ENCODE measurements at places on chromosomes 6 and 20.

- DNase-seq = no peak
Observed at GRCh38 chr6:85684809-85685171, 42.1 kb upstream of the SYNCRIP start.

DNA sequence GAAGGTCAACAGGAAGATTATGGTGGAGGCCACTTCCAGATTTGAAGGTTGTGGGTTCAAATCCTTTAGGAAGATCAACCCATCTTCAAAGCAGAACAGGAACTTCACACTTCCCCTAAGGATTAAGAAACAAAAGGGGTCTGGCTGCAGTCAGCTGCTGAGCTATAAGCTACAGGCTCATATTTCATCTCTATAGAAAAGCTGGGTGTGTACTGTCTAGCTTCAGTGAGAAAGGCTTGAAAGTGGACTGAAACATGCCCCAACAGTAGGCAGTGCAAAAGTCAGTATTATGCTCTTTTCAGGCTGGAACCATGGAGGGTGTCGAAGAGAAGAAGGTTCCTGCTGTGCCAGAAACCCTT is 60.1 kb upstream of the SPDEF start:
- DNase-seq = no peak

GRCh38 chr6:34247481-34248197 is 1.2 kb downstream of the SMIM29 start:
- no peak for DNase-seq

DNA sequence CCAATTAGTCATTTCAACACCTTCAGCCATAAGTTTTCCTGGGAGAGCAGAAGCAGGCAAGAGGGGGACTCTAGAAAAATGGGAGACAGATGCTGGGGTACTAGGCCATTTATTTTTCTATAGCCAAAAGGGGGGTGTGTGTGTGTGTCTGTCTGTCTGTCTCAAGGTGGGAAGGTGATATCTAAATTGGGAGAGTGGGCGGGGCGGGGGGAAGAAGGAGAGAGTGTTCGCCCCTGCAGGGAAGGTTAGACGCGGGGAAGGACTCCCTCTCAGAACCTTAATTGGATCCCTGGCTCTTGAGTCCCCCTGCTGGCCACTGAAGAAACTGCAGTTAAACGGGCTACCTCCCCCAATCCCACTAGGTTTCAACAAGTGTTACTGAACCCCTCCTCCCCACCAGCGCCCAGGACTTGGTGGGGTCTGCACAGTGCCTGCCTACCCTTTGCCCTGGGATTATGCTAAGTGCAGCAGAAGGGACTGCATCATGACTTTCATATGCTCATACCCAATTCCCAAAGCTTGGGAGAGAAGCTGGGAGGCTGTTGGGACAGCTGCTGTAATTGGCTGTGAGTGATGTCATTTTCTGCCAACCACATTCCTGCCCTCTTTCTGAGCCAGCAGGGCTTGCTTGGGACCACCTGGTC is 45.8 kb downstream of the FOXP4 start:
- DNase-seq = peak; percentile 76

- no peak for DNase-seq
Observed at GRCh38 chr6:99187429-99187828, 162.0 kb downstream of the FAXC start.

GRCh38 chr6:55666606-55667225 is 87.7 kb upstream of the HMGCLL1 start:
- DNase-seq = no peak

DNA sequence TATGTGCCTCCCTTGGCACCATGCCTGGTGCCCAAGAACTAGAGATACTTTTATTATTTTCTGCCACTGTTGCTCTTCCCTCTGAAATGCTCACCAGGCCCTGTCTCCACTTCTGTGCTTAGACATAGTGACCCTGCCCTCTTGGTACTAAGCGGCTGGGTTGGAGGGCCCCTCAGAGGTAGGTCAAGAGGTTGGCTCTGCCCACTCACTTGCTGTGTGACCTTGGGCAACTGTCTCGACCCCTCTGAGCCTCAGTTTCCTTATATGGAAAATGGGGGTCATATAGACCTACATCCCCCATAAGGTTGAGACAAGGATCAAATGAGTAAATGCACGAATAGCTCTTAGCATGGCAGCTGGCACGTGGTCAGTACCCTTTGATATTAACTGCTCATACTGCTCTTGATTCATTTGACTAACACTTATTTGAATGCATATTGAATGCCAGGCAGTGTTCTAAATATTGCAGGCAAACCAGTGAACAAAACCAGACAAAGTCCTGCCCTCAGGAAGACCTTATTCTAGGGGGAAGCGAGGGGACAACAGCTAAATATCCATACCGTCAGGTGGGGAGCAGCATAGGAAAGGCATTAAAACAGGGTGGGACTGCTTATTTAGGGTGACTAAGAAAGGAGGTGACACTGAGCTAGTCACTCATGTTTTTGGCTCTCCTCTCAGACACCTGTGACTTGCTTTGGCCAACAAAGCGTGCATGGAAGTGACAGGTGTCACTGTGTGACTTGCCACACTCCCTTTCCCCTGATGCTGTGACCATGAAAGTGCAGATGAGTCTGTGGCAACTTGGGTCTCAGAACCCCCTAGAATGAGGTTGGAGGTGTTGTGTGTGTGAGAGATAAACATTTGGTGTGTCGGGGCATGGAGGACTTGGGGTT is 14.3 kb upstream of the SPO11 start:
- DNase-seq = no peak

DNA sequence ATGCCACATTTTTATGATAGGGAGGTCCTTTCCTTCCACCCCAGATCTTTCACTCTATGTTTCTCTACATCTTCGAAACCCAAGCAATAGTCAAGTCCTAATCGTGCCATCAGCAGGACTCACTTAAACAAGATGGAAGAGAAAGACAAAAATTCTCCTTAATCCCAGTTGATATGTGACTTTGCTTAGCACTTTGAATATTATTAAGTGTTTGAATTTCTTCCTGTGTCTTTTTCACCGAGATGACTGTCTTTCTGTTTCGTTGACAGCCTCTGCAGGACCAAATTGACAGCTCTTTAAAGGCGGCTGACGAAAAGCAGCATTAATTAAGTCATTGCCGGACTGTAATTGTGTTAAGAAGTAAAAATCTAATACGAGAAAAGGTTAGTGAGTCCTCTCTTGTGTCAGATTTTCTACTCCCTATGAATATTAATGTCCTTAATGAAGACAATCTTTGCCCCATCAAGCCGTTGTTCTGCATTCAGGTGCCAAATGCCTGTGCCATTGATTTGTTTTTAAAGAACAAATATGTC is 208.8 kb upstream of the TSHZ2 start:
- no peak for DNase-seq

- no peak for DNase-seq
Observed at GRCh38 chr20:35489717-35490116, 34.3 kb downstream of the CEP250 start.

GRCh38 chr6:10409233-10409721 is 5.6 kb downstream of the TFAP2A start:
- DNase-seq = no peak

DNA sequence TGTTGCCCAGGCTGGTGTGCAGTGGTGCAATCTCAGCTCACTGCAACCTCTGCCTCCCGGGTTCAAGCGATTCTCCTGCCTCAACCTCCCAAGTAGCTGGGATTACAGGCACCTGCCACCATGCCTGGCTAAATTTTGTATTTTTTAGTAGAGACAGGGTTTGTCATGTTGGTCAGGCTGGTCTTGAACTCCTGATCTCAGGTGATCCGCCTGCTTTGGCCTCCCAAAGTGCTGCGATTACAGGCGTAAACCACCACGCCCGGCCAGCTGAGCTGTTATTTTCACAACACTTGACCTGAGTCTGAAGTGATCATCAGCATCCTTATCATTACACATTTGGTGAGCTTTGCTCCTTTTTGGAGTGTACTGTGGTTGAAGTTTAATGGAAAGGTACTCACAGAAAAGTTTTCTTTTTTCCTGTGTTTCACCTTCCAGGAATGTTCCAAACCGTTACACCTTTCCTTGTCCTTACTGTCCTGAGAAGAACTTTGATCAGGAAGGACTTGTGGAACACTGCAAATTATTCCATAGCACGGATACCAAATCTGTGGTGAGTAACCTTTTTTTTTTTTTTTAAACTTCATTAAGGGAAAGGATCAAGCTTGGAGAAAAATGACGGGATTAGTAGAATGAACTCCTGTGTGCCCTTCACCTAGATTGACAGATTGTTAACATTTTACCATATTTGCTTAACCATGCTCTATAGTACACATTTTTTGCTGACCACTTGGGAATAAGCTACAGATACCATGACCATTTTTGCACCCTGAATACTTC is 9.7 kb downstream of the RNF114 start:
- DNase-seq = no peak

GRCh38 chr6:88919032-88919431 is 44.4 kb downstream of the RNGTT start:
- DNase-seq = no peak

GRCh38 chr6:99151634-99152346 is 197.7 kb downstream of the FAXC start:
- DNase-seq = peak; percentile 40

DNA sequence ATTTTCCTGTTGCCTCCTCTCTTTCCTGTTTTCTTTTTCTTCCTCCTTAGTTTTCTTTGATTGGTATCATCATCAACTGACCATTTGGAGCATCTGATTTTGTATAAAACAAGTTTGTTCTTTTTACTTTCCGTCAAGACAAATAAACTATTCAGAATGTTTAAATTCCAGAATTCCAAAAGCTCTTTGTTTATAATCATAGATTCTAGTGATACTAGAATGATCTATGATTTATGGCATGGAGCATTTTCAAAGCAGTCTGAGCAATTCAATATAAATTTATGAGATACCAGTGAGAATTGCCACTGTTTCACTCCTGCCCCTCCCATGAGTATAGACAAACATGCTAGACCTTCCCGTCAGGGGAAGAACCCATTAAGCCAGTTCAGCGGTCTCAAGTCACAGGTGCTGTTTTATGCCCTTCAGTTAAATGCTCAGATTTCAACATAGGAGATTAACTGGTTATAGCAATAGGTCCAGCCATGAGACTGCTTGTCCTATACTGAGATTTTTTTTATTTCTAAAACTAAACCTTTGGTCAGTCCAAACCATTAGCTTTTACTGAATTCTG is 60.7 kb downstream of the GRIK2 start:
- DNase-seq = no peak

- no peak for DNase-seq
Observed at GRCh38 chr6:84805145-84805544, 40.7 kb upstream of the TBX18 start.

GRCh38 chr6:107730106-107730505 is 94.0 kb downstream of the SCML4 start:
- no peak for DNase-seq

DNA sequence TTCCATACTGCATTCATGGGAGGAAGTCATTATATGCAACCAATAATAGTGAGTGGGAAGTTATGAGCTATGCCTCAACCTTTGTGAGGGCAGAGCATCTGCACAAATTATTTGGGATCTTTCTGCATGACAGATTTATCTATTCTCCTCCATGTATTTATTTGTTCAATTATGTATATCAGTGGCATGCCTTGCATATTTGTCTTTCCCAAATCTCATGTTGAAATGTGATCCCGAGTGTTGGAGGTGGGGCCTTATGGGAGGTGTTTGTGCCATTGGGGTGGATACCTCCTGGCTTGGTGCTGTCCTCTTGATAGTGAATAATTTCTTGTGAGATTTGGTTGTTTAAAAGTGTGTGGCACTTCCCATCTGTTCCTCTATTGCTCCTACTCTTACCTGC is 1246.0 kb upstream of the CITED2 start:
- DNase-seq = no peak

DNA sequence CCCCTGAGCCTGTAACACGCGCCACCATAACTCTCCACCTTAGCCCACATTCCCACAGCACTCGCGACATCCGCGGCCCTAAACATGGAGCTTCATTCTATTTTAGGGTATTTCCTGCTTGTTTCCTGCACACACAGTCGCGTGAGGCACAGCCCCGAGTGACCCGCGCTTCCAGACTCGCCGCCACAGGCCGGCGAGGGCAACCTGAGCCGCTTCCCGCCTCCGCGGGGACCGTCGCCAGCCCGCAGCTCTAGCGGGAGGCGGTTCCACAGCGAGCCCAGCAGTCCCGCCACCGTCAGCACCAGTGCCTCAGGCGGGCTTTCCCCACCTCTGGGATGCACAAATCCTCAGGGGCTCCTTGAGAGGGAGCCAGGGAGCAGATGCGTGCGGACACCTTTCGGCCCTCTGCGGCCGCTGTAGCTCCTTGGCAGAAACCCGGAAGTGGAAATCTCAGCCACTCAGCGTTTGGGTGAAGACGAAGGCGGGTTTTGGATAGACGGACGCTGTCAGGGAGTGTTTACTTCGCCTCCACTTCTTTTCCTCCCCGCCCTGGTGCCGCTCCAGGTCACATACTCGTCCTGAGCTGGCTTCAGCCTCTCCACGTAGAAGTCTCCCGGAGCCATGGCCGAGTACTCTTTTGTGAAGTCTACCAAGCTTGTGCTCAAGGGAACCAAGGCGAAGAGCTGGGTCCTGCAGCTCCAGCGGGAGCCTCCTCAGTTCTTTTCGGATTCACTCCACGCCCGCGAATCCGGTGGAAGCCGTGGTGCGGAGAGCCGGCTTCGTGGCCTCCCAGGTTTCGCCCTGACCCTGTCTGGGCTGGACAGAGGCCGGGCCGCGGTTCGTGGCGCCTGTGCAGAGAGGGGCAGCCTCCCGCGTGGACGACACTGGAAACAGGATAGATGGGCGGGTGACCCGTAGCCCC is 2177.4 kb upstream of the DEFB115 start:
- no peak for DNase-seq

DNA sequence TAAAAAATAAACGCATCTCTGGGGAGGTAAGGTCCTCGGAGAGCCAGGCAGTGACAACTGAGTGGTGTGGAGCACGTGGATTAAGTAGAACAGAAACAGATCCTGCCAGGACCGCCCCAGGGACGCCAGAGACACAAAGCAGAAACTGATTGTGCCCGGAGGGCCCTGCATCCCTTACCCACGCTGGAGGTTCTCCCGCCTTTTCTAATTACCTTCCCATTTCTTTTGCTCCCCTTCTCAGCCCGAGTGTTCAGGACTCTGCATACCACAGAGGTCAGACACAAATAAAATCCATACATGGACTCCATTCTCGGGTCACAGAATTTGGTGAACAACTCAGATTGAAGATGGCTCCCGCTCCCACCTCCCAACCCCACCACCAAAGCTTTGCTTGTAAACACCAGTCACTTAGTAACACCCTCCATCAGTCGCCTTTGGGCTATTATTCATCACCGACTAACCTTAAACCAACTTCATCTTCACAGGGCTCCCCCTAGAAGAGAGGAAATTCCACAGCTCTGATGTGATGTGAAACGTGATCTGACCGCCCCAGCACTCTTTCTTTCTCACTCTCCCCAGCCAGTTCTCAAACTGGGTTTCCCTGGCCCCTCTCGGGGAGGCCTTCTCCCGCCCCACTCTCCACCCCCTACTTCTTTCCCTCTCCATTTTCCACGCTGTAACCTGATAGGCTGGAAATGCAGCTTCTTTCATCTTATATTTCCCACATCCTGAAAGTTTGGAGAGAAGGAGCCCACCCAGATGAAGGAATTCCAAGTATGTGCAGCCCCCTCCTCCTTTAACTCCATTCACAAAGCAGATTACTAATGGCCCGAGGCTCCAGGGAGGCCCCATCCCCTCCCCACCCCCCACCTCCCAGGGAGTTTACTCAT is 32.5 kb upstream of the PIM1 start:
- no peak for DNase-seq

All from left colon (tissue), 2 donors.